HEK293T (cell line): ENCODE measurements at places on chromosomes 5 and 9.

DNA sequence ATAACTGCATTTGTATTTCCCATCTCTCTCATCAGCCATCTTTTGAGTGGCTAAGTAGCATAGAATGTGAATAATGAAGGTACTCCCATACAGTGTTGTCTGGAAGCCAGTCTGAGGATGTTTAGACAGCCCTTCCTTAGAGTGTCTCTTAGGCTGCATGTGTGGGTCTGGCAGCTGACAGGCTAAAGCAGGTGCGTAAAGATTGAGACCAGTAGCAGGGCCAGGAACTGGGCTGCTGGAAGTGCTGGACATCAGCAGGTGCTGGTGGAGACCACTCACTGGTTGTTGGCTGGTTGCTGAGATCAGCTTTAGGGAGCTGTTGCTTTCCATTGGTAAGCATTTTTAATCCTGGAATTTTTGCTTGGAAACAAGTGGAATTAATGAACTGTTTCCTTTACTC, 197.5 kb downstream of the PCSK5 start:
- DNase-seq, result no peak

GRCh38 chr9:127262602-127263001, 2.0 kb upstream of the GARNL3 start:
- DNase-seq, result no peak

DNA sequence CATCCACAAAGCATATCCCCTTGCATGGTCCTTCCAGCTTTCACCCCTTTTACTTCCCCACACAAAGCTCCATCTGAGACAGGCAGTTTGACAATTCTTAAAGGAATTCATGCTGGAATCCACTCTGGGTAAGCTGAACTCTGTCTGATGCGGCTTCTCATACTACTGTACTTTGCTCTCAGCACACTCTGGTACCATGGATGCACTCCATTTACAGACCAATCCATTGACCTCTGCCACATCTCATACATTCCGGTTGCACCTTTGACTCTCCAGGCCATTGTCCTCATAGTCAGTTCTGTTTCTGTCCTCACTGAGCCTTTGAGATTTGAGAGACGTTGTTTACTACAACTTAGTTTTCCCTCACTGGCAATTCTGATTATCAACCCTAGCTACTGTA, 12.2 kb downstream of the SPATA9 start:
- DNase-seq, result no peak

GRCh38 chr9:127746959-127747569, 12.0 kb upstream of the TOR2A start:
- DNase-seq, result no peak

DNA sequence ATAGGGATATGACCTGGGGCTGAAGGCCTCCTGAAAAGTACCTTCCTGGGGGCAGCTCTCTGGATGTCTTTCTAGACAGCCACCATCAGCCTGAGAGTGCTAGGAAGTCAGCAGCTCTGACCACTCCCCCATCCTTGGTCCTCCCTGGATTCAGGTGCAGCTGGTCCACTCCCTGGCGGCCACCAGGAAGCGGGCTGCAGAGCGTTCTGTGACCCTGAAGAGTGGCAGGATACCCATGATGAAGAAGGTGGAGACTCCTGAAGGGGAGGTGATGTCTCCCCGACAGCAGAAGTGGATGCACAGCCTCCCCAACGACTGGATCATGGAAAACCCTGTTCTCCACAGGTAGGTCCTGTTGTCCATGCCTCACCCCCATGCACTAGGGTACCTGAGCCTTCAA, 1.8 kb downstream of the CCDC180 start:
- no peak for DNase-seq

DNA sequence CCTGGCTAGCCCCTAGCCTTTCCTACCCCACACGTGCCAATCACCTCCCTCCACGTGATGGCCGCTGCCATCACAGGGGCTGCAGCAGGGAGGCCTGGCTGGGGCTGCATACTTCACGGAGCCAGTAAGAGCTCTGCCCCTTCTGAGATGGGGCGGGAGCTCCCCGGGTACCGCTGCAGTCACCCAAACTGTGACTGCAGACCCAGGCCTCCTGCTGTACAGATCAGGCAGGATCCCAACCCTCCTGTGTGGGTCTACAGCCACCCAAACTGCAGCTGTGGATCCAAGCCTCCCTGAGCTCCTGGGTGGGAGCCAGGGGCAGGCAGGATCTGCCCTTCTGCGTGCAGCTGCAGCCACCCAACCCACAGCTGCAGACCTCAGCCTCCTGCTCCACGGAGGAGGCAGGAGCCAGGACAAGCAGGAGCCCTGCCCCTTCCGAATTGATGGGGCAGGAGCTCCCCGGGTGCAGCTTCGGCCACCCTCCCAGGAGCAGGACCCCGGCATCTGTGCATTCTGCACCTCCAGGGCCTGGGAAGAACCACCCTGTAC, 3.2 kb upstream of the BTNL9 start:
- DNase-seq, result no peak
